ENCODE measurements at places on chromosomes 16 and 17. TPM values are rescaled to one million over a fixed set of nuclear protein-coding genes. Genes with fewer than 3 reads are reported as not detected.

- no peak for DNase-seq
- H3K27me3 ChIP-seq = peaks cover 9% of the 10 kb centered on the region
- no peaks in the 10 kb centered on the region for H3K36me3 ChIP-seq
- H3K27ac ChIP-seq = no peak overlapping the region
- peaks cover 6% of the 10 kb centered on the region for H3K4me1 ChIP-seq
These were observed 5.1 kb downstream of the RAB37 start for GRCh38 chr17:74742153-74742515.

DNA sequence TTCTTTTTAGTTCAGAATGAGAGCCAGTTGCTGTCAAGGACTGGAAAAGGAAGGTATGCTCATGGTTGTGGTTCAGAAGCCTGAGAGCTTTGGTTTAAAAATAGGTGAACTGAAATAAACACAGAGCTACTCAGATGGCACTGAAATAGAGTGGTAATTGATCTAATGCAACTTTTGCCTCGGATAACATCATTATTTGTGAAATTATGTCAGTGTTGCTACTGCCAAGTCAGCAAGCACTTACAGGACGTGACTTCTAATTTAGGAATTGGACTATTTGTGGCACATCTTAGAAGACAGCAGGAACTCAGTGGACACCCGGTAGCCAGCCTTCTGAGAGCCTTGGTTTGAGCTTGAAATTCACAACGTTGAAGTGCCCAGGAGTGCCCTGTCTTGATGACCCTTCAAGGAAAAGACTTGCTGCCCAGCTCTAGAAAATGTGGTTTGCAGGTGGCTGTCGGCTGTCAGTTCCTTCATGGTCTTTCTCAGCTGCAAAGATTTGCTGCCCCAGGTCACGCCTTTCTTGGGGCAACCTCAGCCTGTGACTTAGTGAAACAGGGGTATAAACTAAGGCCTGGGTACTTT, 42.0 kb upstream of the XYLT1 start:
- H3K36me3 ChIP-seq = peaks cover 11% of the 10 kb centered on the region
- no peak overlapping the region for H3K4me3 ChIP-seq
- DNase-seq = no peak

- no peaks in the 10 kb centered on the region for H3K36me3 ChIP-seq
- H3K4me1 ChIP-seq = peaks cover 21% of the 10 kb centered on the region
- H3K4me3 ChIP-seq = no peak within 1 kb of the TSS
- H3K27me3 ChIP-seq = no peaks in the 10 kb centered on the region
- H3K27ac ChIP-seq = no peak within 1 kb of the TSS
These were observed at the start of gene PIPOX for GRCh38 chr17:29042679-29043538. TSS of gene PIPOX (plus strand) at chr17:29043141. CDS start at chr17:29043226, 85 bp downstream.

DNA sequence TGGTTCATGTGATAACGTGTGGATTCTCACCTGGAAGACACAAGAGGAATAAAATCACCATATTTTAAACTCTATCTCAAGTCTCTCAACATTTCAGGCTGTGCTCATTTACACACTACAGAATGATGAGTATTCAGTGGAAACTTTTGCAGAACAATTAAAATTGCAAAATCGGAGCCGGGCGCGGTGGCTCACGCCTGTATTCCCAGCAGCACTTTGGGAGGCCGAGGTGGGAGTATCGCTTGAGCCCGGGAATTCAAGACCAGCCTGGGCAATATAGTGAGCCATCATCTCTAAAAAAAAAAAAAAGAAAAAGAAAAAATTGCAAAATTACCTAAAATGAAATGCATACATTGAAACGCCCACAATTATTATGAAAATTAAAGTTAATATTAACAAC, 825.9 kb downstream of the KCNJ18 start:
- H3K4me1 ChIP-seq = no peaks in the 10 kb centered on the region
- H3K36me3 ChIP-seq = no peaks in the 10 kb centered on the region
- H3K27me3 ChIP-seq = peaks cover 4% of the 10 kb centered on the region
- DNase-seq = no peak

DNA sequence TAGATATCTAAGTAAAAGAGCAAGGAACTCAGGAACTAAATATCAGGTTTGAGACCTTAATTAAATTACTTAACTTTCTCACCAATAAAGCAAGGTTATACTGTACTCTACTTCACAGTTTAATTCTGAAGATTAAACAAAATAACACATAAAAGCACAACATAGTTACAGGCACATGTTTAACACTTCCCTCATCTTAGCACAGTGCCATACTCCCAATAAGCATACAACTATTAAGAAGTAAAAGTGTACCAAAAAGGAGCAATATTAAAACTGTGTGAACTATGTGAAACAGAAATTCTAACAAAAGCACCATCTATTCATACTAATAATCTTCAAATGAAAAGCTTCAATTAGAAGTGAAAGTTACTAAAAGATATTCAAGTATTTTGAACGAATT, 2.2 kb downstream of the APPBP2 start:
- H3K36me3 ChIP-seq = no peaks in the 10 kb centered on the region
- no peak overlapping the region for H3K27ac ChIP-seq
- H3K27me3 ChIP-seq = peaks cover 7% of the 10 kb centered on the region
- no peak for DNase-seq

GRCh38 chr16:2260250-2260649, 7.7 kb downstream of the RNPS1 start:
- peaks cover 5% of the 10 kb centered on the region for H3K36me3 ChIP-seq
- H3K27me3 ChIP-seq = peaks cover 4% of the 10 kb centered on the region
- H3K27ac ChIP-seq = no peak overlapping the region
- DNase-seq = no peak

The SULT1A3 gene
- 15.8 TPM for total RNA-seq

DNA sequence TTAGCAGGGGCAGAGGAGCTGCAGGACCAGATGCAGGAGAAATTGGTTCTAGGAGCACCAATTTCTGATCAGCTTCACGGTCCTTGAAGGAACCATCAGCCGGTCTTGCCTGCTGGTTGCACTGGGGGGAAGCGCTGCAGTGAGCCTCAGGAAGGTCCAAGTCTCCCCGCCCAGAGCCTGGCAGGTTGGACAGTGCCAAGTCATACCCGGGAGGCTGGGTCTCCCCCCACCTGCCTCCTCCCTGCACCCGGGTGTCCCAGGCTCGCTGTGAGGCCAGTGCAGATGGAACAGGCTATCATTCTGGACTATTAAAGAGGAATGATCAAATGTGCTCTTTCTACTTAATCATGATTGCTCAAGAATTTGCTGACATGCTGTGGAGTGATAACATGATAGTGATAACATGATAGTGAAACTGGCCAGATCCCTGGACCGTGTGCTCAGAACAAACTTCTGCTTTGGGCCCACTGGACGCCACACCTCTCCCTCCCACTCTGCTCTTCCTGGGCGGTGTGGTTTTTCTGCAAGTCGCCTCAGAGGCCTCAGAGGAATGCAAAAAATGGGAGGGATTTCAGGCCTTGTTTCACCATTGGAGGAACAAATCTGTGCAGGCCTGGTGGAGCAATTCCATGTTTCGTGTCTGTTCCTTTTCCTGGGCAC, 236.0 kb downstream of the IRF8 start:
- no peak overlapping the region for H3K4me3 ChIP-seq
- no peak overlapping the region for H3K27ac ChIP-seq
- no peak for DNase-seq

The DCTN5 gene
- 96.5 TPM for total RNA-seq

DNA sequence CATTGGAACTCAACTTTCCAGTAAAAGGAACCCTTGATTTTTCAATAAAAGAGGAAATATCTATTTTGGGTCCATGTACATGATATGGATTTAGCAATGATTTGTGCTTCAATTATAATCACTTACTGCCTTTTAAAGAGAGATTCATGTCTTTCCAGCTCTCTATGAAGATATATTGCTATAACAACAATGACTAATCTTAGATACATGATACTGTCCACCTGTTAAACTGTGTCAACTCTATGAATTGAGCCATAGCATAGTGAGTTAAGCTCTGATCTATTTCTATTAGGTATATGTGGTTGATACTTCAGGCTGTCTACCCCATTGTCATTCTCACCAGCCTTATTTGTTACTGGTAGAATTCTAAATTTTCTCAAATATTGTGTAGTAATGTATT, 15.0 kb upstream of the MPHOSPH6 start:
- peaks cover 1% of the 10 kb centered on the region for H3K27me3 ChIP-seq
- no peaks in the 10 kb centered on the region for H3K4me1 ChIP-seq
- no peak overlapping the region for H3K4me3 ChIP-seq
- DNase-seq = no peak
- no peak overlapping the region for H3K27ac ChIP-seq

- no peaks in the 10 kb centered on the region for H3K36me3 ChIP-seq
- H3K27ac ChIP-seq = no peak overlapping the region
- no peak overlapping the region for H3K4me3 ChIP-seq
- H3K27me3 ChIP-seq = peaks cover 4% of the 10 kb centered on the region
These were observed 48.1 kb downstream of the WNT3 start for GRCh38 chr17:46770439-46770817.

DNA sequence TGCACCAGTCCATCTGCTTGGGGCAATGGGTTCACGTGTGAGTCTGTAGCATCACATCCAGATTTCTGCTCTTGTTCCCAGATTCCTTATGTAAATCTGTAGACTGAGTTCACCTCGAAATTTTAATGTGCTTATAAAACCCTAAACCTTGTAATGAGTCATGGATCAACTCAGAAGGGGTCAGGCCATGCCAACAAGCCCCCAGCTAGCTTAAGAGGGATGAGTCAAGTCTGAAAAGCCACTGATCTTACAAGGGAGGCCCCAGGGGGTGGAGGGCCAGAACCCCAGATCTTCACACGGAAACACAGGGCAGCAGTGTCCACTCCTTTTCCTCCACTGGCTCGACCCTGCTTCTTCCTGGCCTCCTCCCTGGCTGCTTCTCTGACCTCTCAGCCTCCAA, 399.1 kb upstream of the CDH5 start:
- no peak for DNase-seq
- H3K36me3 ChIP-seq = no peaks in the 10 kb centered on the region
- H3K4me1 ChIP-seq = no peaks in the 10 kb centered on the region
- no peak overlapping the region for H3K27ac ChIP-seq
- peaks cover 5% of the 10 kb centered on the region for H3K27me3 ChIP-seq
- H3K4me3 ChIP-seq = no peak overlapping the region

The PDILT gene
- not detected for total RNA-seq

- H3K4me3 ChIP-seq = no peak overlapping the region
- H3K27me3 ChIP-seq = peaks cover 13% of the 10 kb centered on the region
- no peak for DNase-seq
- H3K4me1 ChIP-seq = peaks cover 12% of the 10 kb centered on the region
- no peak overlapping the region for H3K27ac ChIP-seq
These were observed 14.7 kb downstream of the C1QTNF1 start for GRCh38 chr17:79038545-79039135.
